CD4-positive, alpha-beta T cell treated with Interferon alpha-2 for 1 hour (primary cell): ENCODE measurements at places on chromosomes 16 and 17.
A peak's percentile ranks its signal among the peaks of the same experiment; 100 is the strongest.

- peak; percentile 73 for DNase-seq
Observed at GRCh38 chr16:89909777-89910716, 8.6 kb upstream of the MC1R start.

DNA sequence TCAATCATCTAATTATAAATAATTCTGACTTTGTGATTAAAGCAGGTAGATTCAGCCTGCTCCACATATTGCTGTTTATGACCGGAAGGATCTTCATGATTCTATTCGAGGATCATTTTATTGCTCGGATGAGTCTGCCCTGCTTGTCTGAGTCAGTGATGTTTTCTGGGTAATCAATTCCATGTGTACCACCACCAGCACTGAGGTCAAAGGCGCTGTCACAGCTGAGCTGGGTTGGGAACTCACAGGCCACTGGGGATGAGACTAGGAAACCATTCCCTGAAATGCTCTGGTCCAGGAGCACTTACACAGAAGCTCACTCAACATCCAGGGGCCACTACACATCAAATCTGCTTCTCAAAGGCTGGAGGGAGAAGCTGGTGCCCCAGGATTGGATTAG is 30.4 kb upstream of the ERN1 start:
- DNase-seq, result no peak

DNA sequence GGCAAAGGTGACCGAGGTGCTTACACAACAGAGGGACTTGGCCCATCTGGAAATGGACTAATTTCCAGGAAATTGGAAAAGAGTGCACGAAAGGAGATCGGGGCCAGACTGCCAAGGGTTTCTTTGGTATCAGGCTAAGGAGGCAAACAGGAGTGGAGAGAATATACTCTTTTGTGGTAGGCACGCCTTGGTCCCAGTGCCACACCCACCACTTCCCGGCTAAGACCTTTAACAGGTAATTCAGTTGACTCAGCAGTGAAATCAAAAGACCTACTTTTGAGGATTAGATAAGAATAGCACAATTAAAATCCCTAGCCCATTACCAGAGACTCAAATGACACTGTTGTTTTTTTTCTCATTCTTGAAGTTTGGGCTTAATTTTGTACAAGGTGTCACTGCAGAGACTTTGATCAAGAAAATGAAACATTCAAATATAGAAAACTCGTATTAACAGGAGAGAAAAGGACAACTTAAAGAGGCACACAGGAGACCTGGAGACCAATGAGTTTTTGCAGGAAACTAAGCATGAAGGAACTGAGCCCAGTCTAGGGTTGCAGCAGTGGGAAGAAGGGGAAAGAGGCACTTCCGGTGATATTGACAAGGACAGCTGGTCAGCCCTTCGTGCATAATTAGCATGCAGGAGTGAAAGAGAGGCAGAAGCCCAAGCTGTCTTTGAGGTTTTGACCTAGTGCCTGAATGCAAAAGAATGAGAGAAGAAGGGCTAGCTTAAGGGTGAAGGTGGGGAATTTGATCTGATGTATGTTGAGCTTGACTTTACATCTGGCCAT is 265.5 kb upstream of the CCL2 start:
- no peak for DNase-seq

DNA sequence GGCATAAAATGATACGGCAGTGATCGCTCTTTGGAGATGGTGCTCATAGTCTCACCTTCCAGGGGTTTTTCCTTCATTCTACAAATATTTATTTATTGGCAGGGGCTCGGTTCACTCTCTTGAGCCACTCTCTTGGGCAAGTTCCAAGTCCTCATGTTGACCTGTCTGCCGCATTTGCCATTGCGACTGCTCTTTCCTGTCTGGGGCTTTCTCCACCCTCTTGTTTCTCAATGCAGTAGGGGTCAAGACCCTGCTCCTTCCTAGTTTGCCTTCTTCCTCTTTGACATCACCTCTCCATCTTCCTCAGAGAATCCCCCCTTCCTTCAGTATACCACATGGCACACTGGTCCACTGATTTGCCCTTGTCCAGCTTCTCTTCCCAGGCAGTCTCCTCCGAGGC is 21.9 kb upstream of the LRRC75A start:
- DNase-seq, result no peak

DNA sequence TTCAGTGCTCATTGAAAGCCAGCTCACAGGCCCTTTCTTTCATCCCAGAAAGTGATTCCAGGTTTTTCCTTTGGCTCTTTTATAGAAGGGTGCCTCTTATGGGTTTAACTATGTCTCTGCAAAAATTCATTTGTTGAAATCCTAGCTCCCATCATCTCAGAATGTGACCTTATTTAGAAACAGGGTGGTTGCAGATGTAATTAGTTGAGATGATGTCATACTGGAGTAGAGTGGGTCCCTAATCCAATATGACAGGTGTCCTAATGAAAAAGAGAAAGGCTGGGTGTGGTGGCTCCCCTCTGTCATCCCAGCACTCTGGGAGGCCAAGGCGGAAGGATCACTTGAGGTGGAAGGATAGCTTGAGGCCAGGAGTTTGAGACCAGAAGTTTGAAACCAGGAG is 64.2 kb upstream of the FAM20A start:
- no peak for DNase-seq

GRCh38 chr17:38533866-38534497 is 71.8 kb downstream of the SRCIN1 start:
- no peak for DNase-seq

DNA sequence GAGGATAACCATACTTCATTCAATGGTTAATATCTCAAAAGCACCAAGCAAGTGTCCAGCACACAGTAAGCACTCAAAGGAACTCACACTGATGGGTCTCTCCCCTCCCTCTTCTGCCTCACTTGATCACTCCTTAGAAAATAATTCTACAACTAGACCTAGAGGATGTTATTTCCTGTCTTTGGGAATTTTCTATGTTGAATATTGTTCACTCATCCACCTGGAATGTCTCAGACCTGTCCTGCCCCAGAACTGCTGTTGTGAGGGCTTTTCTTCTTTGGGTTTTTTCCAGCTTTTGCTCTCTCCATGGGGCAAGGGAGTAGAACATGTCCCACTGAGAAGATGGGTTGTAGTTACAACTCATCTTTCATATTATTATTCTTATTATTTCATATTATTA is 25.3 kb downstream of the NXPH3 start:
- no peak for DNase-seq

- DNase-seq, result peak; percentile 93
Observed at GRCh38 chr17:68291836-68292688, 767 bp downstream of the ARSG start.

DNA sequence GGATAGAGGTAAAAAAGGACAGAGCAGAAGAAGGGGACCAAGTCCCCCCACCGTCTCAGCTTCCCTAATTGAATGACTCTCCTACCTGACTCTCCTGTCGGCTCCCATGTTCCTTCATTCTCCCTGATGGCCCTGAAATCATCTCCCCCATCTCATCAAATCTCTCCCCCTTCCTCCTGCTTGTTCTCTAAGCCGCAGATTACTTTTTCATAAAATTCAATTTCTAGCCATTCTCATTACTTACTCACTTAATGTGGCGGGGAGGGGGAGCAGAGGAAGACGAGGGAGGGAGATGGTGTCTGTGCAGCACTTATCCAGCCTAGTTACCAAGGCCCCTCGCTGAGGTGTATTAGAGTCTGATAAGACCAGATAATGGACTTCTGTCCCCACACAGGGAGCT is 161.5 kb downstream of the CCT6B start:
- no peak for DNase-seq

GRCh38 chr17:73324160-73324475 is 12.3 kb upstream of the CDC42EP4 start:
- no peak for DNase-seq

GRCh38 chr17:63151941-63152523 is 186.0 kb downstream of the TANC2 start:
- no peak for DNase-seq

DNA sequence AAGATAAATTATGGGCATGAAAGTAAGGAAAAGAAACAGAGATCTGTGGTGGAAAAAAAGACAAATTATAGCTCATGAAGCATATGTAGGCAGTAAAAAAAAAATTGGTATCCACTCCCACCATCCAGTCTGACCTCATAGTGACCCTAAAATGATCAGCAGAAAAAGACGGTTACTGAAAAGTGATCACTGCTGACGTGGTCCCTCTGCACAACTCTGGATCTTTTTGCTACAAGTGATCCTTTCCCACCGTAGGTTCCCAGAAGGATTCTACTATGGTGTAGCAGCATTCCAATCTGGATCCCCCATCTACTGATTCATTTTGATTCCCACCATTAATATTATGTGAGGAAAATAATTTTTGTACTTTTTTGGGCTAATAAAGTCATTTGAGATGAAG is 10.9 kb upstream of the CHST6 start:
- no peak for DNase-seq

- no peak for DNase-seq
Observed at GRCh38 chr16:4450931-4451519, 23.4 kb downstream of the NMRAL1 start.

DNA sequence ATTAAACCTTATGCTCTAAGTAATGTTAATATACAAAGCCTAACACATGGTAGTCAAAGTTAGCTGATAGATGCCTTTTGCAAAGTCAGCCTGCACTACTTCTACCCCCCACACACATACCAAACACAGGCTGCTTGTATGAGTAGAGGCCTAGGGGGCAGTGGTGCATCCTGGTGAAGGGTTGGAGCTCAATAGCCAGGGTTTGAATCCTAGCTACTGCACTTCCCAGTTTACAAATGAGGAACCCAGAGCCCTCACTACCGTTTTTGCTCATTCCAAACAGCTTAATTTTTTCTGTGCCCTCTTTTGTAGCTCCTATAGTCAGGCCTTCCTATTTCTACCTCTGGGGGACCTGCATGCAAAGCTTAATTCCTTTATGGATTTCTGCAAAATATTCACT is 18.9 kb upstream of the HYDIN start:
- DNase-seq, result no peak

GRCh38 chr16:68332411-68333121 is 21.7 kb downstream of the PRMT7 start:
- no peak for DNase-seq

- no peak for DNase-seq
Observed at GRCh38 chr17:78406396-78406795, 27.9 kb downstream of the PGS1 start.

- peak; percentile 10 for DNase-seq
Observed at GRCh38 chr17:55577687-55578086, 66.4 kb upstream of the SMIM36 start.

DNA sequence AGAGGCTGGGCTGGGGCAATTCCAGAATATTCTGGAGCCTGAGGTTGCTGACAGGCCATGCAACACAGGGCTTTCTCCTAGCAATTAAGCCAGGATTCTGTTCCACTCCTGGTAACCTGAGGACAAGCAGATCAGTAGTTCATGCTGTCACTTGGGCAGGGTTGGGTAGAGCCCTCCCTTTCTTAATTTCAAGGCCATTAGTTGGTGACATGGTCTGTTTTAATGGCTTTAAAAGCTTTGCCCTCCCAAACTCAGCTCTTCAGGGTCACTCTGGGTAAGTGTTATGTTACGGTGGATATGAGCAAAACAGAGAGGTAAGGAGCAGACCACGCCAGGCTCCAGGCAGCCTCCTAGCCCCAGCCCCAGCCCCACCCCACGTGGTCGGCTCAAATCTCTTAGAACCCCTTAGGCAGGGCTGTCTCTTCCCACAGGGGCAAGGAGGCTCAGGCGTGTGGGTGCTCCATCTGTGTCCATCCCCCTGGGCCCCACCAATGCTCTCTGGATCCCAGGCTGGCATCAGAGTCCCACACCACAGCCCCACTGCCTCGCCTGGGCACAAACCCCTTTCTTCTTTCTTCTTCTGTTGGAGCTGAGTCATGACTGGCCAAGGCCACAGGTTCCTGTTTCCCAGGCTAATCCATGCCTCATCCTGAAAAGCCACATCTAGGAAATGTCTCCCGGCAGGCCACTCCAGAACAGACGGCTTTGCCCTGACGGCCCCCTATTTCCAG is 27.5 kb downstream of the CEP295NL start:
- no peak for DNase-seq

GRCh38 chr17:251531-251930 is 70.1 kb upstream of the DOC2B start:
- DNase-seq, result no peak

- DNase-seq, result no peak
Observed at GRCh38 chr16:83300326-83300725, 507.5 kb upstream of the HSBP1 start.

DNA sequence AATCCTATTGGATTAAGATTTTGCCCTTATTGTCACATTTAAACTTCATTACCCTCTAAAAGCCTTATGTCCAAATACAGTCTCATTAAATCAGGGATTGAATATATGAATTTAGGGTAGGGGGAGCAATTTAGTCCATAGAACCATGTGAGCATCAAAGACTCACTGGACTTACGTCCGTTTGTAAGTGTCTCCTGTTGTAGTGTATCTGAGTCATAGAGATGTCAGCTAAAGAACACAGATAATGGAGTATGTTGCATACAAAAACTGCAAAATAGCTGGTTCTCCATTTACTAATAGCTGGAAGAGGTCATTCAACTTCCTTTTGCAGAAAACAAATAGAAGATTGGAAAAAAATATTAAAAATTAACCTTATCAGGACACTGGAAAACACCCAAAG is 599.1 kb upstream of the SOX9 start:
- DNase-seq, result no peak

DNA sequence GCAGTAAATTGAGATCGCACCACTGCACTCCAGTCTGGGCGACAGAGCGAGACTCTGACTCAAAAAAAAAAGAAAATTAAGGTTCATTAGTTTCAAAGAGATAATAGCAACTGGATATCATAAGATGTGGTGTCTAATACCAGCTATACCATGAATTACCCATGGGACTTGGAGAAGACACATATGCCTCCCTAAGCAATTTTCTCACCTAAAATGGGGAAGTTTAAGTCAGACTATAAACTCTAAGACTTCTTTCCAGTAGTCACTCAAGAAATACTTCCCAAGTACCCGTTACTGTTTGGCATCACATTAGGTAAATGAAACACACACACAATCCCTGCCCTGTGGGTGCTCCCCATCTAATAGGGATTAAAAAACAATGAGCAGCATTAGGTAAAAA is 22.6 kb downstream of the SMURF2 start:
- no peak for DNase-seq

- no peak for DNase-seq
Observed at GRCh38 chr17:2685696-2686095, 25.9 kb downstream of the CLUH start.

DNA sequence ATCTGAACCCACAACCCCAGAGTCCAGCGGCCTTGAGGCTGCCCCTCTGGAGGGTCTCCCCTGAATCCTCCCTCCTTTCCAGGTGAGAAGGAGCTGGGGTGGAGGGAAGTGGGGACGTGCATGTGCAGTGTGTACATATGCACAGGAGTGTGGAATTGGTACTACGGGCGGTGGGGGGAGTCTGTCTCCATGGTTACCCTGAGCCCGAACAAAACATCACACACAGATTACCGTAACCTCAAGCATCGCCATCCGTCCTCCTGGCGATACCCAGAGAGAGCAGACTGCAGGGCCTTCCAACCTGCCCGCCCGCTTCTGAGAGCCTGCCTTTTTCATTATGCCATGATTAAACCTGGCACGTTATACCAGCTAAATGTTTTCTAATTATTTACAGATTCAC is 25.1 kb downstream of the GSG1L start:
- DNase-seq, result no peak
